ENCODE measurements at places on chromosomes 2 and 18.

DNA sequence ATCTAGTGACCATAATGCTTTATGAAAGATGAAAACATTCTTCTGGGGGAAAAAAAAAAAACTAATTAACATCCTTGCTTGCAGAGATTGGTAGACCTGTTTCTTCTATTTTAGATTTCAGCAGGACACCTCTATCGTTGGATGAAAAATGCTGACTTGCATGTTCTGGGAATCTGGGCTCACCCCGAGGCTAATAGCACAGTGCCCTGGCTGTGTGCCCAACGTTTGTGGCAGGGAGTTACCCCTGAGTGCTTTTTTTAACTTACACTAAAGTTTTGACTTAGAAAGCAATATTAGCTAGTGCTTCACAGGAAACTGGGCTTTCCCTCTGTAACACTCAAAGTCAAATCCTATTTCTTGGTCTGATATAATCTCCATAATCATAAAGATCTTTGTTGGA lies 233.2 kb downstream of the SLC8A1 start:
- no peak for DNase-seq

GRCh38 chr2:216341121-216341520 lies 31.2 kb downstream of the MARCHF4 start:
- peak; percentile 39 for DNase-seq

DNA sequence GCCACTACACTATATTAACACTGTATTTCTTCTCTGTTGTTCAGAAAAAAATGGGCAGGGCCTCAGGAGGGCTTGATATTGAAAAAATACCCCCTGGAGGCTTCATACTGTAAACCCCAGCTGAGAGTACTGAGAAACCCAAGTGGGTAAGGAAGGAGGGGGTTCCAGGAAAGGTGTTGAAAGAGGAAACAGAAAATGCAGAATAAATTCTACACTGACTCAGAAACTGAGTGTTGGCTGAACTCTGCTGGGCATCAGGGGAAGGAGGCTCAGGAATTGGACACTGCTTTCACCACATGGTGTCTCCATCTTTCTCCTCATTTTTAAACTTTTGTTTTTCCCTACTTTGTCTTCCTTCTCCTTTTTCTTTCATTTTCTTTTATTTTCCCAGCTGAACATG lies 253.7 kb downstream of the DYM start:
- no peak for DNase-seq

DNA sequence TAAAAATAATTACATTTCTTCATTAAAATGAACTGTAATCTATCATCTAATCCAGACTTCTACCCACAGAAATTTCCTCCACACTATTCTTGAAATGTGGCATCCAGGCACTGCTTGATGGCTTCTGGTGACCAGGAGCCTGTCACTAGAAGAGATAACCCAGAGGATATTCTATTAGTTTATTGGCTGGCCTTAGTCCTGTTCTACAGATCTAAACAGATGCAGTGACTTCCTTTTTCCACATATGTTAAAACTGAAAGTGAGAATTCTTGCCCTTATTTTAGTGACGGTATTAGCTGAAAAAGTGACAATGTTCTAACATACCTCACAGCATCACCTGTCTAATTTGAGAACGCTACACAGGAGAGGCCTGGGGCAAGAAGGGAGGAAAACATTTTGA lies 775.4 kb downstream of the TSN start:
- DNase-seq = no peak

GRCh38 chr2:216287251-216287650 lies 85.0 kb downstream of the MARCHF4 start:
- DNase-seq = peak; percentile 74

DNA sequence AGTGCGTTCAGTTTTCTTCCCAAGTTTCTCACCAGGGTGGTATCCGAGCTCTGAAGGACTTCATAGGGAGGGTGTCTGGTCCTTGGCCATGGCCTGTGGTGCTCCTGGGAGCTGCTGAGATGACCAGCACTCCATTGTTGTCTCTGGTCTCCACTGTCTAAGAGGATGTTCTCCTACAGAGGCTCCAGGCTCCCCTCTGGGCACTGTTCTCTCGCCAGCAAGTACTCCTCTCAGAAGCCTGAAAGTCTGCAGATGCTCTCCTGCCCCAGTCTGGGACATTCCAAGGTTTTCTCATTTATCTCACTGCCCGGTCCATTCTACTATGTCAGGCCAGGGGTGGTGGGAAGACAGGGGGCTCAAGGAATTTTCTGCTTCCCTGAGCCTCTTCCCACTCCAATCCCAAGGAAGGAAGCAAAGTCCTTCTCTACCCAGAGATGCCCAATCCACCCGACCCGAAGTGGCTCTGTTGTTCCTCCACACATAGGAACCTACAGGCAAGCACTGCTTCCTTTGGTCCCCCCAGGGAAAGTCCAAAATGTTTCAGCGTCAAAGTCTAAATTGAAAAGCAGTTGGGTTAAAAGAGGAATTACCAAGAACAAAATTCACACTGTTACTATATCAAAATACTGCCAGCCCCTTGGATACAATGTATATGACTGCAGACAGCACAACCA lies 110.5 kb downstream of the GYPC start:
- DNase-seq = no peak

GRCh38 chr2:165253178-165253577 lies 14.0 kb downstream of the SCN2A start:
- DNase-seq = no peak

DNA sequence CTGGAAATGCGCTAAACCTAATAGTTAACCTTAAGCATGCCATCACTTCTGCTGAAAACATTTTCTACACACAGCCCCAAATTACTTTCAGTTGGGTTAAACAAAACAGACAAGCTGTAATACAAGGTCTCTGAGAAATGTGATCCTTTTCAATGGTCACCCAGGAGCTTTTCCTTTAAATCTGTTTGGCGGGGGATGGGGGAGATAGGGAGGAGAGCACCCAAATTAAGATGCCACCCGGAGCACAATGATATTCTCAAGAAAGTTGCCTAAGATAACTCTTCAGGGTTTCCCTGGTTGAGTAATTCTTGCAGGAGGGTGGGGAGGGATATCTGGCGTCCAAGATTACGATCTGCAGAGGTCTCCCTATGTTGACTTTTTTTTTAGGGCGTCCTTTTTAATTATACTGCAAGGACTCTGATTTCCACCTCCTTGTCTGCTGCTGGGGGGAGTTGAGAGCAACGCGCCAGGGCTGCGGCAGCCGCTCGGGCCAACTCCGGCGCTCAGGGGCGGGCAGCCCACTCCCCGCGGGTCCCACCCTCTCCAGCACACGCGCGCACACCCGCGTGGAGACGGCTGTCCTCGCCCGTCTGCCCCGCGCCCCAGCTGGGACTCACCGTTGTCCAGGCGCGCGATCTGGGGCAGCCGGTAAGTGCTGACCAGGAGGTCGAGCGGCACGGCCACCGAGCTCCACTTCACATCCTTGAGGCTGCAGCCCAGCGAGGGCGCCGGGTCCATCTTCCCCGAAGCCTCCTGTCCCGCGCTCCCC lies 807 bp downstream of the GAREM1 start:
- DNase-seq = peak; percentile 10

GRCh38 chr2:176136374-176137251 lies 7.1 kb downstream of the HOXD8 start:
- DNase-seq = peak; percentile 88

DNA sequence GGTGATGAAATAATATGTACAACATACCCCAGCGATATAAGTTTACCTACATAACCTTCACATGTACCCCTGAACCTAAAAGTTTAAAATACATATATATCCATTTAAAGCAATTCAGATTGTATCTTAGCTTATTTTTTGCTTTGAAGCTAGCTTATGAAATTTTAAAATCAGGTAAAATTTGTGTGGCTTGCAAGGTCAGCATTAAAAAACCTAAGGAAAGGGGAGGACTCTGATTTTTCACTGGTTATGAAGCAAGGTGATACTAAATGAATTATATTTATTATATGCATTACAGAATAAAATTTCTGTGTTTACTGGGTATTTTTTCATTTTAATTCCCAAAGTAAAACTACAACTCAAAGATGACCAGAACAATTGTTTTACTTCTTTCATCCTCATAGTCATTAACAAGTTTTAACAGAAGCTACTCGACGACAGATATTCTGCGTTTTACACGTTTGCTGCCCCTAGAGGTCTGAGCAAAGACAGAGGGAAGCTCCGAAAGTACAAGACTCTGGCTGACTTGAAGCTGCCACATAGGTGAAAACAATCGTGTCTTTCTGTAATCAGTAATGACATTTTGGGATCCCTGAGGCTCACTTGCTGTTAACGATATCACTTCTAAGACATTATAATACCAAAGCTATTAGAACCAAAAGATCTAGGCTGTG lies 17.1 kb downstream of the PKP4 start:
- no peak for DNase-seq

DNA sequence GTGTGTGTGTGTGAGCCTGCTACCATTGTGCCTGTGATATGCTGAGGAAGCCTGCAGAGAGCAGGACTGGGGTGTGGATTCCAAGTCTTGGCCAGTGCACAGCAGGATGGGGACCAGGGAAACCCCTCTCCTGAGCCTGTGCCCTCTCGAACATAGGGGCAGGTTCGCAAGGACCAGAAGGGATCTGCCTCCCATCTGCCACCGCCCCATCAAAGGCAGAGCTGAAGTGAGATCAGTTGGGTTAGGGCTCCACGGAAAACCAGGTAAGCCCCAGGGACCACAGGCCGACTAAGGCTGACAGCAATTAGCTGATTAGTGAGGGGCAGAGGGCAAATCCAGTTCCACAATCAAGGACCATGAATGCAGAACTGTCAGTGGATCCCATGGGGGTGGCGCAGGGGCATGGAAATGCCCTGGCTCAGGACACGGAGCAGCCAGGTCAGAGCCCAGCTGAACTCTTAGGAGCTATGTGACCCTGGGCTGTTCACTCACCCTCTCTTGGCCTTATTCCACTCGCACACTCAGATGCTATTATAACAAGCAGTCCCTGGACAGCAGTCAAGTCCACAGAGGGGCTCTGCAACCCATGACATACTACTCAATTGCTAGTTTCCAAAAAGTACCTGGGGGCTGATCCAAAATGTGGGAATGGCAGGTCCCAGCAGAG lies 84.2 kb upstream of the ID2 start:
- DNase-seq = no peak

DNA sequence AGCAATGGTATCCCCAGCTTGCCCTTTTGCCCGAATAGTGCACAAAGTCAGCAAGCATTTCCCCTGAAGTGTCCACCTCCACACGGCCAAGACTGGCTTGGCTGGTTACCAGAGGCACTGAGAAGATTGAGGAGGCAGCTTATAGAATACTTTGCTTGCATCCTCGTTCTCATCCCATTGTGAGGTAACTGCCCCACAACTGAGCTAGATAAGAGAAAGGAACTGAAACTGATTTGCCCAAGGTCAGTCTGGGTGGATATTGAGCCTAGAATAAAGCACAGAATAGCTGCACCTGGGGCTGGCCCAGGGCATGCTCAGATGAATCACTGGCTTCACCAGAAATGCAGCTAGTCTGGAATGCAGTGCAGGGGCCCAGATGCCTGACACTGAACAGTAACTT lies 32.7 kb upstream of the MAP4K3 start:
- peak; percentile 72 for DNase-seq

Data from fibroblast of skin of abdomen (primary cell).